HS-27A (cell line): ENCODE measurements at places on chromosomes 16 and 17.

DNA sequence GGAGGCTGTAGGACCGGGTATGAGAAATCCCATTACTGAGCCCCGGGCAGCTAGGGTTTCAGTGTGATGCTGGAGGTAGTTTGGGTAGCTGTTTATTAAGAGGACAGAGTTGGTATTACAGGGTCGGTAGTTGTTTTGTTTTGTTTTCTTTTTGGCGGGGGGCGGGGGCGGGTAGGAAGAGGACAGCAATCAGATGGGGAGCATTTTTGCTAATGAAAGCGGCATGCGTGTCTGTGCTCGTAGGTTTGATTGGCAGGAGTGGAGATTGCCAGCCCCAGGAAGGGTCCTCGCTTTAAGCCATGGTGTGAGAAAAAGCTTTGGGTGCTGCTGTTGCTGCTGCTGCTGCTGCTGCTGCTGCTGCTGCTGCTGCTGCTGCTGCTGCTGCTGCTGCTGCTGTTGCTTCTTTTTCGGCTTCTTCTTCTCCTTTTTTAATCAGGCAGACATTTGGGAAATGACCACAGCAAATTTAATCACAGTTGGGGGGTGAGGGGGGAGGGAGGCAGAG is 498.5 kb upstream of the ZFHX3 start:
- DNase-seq, result no peak

GRCh38 chr17:4555873-4556759 is 932 bp upstream of the MYBBP1A start:
- DNase-seq, result no peak

- no peak for DNase-seq
Measured at GRCh38 chr16:15772579-15773293, 84.1 kb downstream of the MYH11 start.

GRCh38 chr16:89638455-89638854 is 19.1 kb downstream of the CHMP1A start:
- DNase-seq, result no peak

DNA sequence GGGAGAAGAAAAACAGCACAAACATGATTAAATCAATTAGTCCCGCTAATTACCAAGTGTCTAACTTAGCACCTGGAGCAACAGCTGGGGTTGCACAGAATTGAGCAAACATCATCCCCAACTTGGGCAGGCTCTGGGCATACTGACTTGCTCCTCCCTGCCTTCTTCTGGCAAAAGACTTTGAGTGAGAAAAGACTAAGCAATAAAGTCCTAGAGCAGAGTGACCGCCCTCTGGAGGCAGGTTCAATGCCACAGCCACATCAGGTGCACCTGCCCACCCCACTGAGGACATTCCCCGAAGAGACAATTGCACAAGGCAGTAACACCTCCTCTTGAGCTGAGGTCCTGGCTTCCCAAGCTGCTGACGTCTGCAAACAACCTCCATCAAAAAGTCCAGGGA is 358.3 kb downstream of the SOX9 start:
- no peak for DNase-seq

- peak; percentile 53 for DNase-seq
Measured at GRCh38 chr16:525520-526180, 1.9 kb upstream of the CAPN15 start.
